CD4-positive, alpha-beta T cell (primary cell): ENCODE measurements at places on chromosomes 3 and 15. TPM values are rescaled to one million over a fixed set of nuclear protein-coding genes. Genes with fewer than 3 reads are reported as not detected.

DNA sequence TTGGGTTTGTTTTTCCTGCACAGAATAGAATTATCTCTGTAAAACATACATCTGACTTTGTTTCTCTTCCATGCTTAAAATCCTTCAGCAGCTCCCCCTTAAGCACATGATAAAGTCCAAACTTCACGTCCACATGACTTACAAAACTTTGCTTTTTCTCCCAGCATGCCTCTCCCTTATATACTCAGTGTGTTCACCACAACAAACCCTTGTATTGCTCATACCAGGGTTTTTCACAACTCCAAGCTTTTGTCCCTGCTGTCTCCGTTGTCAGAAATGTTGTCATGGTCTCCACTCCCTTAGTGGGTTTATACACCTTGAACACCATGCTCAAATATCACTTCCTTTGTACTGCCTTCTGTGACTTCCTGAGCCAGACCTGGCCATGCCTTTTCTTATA lies 91.1 kb upstream of the MITF start:
- DNase-seq: no peak

- no peak for DNase-seq
These were observed 493.9 kb downstream of the NLGN1 start for GRCh38 chr3:173891272-173892100.

DNA sequence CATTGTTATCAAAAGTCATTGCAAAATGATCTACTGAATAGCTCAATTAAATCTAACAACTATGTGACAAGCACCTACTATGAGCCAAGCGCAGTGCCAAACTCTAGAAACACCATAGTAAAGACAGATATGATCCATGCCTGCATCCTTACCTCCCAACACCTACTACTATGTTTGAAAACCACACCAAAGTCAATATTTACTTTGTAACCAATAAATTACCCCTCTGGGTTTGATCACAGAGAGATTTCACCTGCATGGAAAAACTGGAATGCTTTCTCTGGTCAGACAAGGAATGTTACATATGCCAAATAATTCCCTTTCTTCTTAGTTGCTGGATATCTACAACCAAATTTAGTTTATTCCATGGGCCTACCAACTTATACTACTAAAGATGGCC lies 422.2 kb downstream of the FHIT start:
- DNase-seq: no peak

The CD200R1L gene
- not detected for total RNA-seq
